ENCODE measurements at places on chromosomes 2 and 18.

DNA sequence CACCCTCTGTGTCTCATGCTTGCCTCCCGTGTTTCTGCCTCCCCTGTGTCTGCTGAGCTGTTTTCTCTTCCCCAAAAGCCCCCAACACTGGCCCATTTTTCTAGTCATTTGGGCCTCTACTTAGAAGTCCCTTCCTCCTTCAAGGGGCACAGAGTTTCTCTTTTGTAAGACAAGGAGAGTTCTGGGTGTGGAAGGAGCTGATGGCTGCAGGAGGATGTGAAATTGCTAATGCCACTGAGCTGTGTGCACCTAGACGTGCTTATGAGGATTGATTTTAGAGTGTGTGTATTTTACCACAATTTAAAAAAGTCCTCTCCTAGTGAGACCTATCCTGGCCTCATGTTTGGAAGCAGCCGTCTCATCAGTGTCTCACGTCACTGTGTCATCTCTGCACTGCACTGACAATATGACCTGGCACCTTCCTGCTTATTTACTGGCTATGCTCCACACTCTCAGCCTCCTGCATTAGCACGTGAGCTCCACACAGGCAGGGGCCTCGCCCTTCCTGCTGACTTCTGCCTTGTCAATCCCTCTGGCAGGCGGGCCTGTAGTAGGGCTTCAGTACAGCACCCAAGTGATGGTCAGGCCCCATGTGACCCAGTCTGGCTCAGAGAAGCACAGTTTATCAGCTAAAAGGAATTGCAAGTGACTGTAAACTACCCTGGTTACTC lies 8.0 kb upstream of the MBP start:
- DNase-seq, result no peak

DNA sequence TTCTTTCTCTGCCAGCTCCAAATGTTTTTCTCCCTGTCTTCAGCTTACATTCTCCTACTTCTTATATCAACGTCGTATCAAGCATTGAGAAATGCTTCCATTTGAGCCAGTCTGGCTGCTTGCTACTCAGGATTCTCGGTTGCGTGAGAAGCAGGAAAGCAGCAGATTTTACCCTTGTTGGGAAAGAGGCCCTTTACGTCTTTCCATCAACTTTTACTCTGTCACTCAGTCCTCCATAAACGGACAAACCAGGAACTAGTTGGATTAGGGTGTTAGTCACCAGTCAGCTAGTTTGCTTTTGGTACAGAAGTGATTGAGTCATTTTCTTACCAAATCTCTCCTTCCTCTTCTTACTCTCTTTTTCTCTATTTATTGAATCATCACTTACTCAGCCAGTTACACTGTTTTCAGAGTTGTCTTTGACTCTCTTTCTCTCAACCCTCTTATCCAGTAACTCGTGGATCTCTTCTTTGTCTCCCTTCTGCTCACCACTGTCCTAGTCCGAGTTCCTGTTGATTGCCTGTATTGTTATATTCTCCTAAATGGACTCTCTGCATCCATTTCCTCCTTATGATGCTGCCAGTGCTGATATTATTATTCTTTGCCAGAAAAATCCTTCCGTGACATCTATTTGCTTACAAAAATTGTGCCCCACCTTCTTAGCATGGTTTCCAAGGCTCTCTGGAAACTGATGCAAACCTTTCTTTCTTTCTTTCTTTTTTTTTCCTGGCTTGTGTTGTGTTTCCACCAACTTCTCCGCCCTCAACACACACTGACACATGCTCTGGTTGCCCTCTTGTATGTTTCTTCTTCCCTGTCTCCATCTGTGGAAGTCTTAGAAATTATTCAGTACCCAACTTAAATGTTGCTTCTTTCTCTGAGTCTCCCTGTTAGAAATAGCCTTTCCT lies 61.5 kb downstream of the VRK2 start:
- no peak for DNase-seq

GRCh38 chr18:31064130-31064529 lies 21.6 kb upstream of the DSC3 start:
- no peak for DNase-seq

DNA sequence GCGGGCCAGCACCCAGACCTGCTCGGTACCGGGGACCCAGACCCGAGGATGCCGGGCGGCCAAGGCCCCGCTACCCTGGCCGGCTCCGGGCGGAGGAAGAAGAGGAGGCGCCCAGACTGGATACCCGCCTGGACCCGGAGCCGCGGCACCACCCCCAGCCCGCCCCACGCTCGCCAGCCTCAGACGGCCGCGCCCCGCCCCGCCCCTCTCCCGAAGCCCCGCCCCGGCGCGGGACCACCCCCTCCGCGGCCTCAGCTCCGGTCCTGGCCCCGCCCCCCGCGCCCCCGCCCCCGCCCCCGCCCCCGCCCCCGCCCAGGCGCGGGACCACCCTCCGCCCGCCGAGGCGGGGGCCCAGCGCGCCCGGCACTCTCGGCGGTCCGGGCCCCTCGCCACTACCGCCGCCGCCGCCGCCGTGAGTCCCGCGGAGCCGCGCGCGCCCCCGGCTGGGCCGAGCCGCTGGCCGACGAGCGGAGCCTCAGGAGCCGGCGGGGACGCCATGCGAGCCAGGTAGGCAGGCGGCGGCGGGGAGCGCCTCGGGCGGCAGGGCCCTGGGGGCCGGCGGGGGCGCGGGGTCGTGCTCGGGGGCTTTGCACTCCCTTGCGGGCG lies at the start of gene SH3BP4:
Gene SH3BP4 (plus strand): TSS at position 354 of the 606 bp plus-strand sequence. CDS start 82,986 bp downstream, outside the sequence.
- DNase-seq, result no peak

DNA sequence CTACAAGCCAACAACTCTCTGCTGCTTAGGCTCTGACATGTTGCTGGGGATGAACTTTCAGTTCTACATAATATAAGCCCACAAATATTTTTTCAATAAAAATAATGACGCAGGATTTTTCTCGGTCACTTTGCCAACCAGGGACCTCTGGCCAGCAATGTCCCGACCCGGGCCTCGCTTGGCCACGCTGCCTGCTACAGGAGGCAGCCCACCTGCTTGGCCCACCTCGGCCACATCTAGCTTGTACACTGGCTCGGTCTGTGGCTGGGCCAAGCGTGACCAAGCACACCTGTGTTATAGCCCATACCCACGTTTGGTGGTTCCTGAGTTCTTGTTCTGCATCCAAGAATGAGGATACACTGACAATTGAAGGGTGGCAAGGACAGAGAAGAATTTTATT lies 773.5 kb downstream of the CPS1 start:
- no peak for DNase-seq

DNA sequence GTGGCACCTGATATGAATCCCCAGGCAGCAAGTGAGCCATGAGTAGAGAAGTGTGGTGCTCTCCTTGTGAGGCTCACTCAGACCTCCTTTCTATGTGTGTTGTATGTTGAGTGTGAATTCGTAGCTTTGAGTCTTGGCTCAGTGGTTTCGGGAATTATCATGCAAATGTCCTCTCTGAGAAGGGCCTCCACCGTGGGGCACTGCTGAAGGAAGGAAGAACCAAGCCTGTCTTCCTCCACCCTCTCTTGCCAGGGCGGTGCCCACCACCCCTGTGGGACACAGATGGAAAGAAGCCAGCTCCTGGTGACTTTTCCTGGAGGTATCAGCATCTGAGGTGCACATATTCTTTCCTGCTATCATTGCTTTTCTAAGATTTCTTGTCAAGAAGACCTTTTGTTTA lies 156.1 kb downstream of the MYT1L start:
- DNase-seq, result no peak

- DNase-seq, result no peak
Observed at GRCh38 chr2:70905443-70906421, 30.0 kb upstream of the ATP6V1B1 start.

DNA sequence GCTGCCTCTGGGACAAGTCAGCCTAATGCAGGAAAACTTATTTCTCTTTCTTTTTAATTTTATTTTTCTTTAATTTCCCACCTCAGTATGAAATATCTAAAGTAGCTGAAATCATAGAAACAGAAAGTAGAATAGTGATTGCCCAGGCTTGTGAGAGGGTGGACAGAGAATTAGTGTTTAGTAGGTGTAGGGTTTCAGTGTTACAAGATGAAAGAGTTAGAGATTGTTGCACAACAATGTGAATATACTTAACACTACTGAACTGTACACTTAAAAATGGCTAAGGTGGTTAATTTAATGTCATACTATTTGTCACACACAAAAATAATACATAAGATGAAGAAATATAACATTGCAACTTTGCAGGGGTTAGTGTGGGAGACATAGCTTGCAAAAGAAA lies 80.8 kb downstream of the NAT8 start:
- DNase-seq, result no peak
